ENCODE measurements at places on chromosomes 2 and 18. TPM values are rescaled to one million over a fixed set of nuclear protein-coding genes. Genes with fewer than 3 reads are reported as not detected.

The USP40 gene
- 9.5 TPM for total RNA-seq

The FEV gene
- total RNA-seq: not detected

The WNT10A gene
- 2.9 TPM for total RNA-seq

The TANC1 gene
- total RNA-seq: not detected

The KIF3C gene
- 0.90 TPM for total RNA-seq

The DCDC2C gene
- total RNA-seq: not detected

The NAT8 gene
- not detected for total RNA-seq

The COL6A3 gene
- not detected for total RNA-seq

The IL36RN gene
- total RNA-seq: not detected

The MC4R gene
- total RNA-seq: not detected

The MDH1B gene
- total RNA-seq: 2.8 TPM

The ALK gene
- total RNA-seq: not detected

The RSAD2 gene
- 12.4 TPM for total RNA-seq

The DNAJC5G gene
- total RNA-seq: not detected

The CABYR gene
- not detected for total RNA-seq

The KCNIP3 gene
- total RNA-seq: not detected

The HAT1 gene
- 56.8 TPM for total RNA-seq

The KCNE4 gene
- total RNA-seq: not detected

The LBX2 gene
- total RNA-seq: 15.8 TPM

The EVX2 gene
- not detected for total RNA-seq

The SERPINB2 gene
- total RNA-seq: not detected

The NEMP2 gene
- total RNA-seq: 11.1 TPM

The WNT6 gene
- 7.9 TPM for total RNA-seq

The HOXD13 gene
- not detected for total RNA-seq

The ITPRIPL1 gene
- 21.2 TPM for total RNA-seq

The TGIF1 gene
- 110 TPM for total RNA-seq

The SERPINB11 gene
- not detected for total RNA-seq

The PLB1 gene
- total RNA-seq: 0.11 TPM

The ANKRD53 gene
- not detected for total RNA-seq

The TLX2 gene
- total RNA-seq: 2.5 TPM

The TRABD2A gene
- 2.4 TPM for total RNA-seq

All from Karpas-422 (cell line).